ENCODE measurements at places on chromosomes 5 and 9.

GRCh38 chr9:133604214-133604613, 5.0 kb downstream of the FAM163B start:
- DNase-seq = peak; percentile 40

- DNase-seq = no peak
Measured at GRCh38 chr5:143190260-143190810, 213.2 kb downstream of the NR3C1 start.

DNA sequence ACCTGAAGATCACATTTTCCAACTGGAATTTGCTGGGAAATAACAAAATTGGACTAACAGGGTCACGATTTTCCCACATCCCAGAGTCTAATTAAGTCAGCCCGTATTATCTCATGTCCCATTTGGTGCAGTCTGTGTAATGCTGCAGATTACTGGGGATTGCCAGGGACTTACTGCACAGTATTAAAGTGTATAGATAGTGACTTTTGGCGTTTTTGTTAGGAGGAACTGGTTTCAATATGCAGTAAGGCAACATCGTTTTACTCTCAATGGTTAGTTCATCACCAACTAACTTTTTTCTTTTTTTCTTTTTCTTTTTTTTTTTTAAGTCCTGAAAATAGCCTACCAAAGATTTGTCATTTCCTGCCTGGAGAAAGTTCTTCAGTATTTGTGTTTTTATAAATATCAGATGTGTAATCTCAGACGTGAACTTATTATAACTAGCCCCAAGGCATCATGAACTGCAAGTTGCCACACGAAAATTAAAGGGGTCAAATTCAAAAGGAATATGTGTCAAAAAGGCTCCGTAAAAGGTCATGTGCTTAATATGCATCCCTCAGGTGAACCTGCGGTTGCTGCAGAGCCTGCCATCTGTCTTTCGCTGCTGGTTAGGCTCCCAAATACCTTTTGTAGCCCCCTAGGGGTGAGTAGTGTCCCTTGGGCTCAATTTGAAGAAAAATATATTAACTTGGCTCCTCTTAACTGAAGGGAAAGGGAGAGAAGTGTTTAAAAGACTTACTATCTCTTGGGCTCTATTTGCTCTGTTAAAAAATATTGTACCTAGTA, 176.7 kb upstream of the ADAMTSL1 start:
- peak; percentile 10 for DNase-seq

DNA sequence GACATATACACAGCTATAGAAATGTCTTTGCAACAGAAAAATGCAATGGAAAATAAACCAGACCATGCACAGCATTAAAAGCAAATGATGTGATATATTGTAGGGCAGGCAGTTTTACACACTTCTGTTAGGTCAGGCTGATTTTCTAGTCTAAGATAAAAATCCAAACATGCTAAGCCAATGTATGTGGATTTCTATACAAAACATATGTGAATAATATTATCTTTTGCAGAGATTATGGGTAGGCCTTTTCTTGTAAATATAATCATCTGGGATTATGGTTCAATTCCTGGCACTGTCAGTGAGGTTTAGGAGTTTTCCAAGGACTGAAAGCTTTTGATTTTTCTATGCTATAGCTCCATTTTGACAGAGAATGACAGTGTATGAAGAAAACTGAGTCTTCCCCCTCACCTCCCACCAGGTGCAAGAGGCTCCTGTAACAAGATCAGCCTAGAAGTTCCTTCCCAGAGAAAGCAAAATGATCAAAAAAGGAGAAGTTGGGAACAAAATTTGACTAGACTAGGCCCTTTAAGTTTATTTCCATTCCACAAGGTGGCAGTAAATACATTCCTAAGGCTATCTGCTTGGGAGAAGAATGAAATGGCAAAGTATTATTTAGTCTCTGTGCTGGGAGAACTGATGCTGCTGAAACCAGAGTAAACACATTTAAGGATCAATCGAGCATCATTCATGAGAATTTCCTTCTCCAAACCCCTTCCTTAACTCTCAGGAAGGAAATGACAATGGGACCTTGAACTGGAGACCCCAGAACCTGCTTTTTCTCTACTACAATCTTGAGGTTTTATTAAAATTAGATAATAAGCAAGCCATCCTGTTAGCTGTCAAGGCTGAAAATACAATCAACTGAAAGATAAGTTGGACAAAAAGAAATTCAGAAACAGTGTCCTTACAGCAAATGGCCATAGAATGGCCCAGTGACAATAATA, 133.0 kb upstream of the TUT7 start:
- no peak for DNase-seq

- no peak for DNase-seq
Measured at GRCh38 chr9:74543145-74543544, 46.0 kb downstream of the RORB start.

- DNase-seq = no peak
Measured at GRCh38 chr9:133261103-133261752, 13.8 kb downstream of the ABO start.
